Substantia nigra (tissue), 51 donors: ENCODE measurements at places on chromosomes 13 and 19.
A peak's percentile ranks its signal among the peaks of the same experiment; 100 is the strongest.

- DNase-seq: no peak
Measured at GRCh38 chr13:28340272-28340793, 154.6 kb downstream of the FLT1 start.

- DNase-seq: no peak
Measured at GRCh38 chr19:1655987-1656608, 3.7 kb upstream of the TCF3 start.

DNA sequence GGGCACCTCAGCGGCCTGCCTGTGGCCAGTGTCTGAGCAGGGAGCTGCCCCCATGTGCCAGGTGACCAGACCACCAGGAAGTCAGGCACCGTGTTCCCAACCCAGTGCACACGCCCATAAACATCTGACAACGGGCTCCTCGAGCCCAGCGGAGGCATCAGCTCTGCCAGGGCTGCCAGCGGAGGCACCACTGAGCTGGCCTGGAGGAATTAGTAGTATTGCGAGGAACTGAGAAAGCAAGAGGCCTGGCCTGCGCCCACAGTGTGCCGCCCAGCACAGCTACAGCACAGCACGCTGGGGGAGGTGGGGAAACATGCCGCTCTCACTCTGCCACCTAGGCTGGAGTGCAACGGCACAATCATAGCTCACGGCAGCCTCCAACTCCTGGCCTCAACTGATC lies 44.6 kb downstream of the ANKRD27 start:
- no peak for DNase-seq

- DNase-seq: no peak
Measured at GRCh38 chr13:99359528-99359927, 52.3 kb upstream of the GPR183 start.

- DNase-seq: no peak
Measured at GRCh38 chr13:79402074-79402635, 3.9 kb downstream of the RBM26 start.

- no peak for DNase-seq
Measured at GRCh38 chr13:108674346-108674745, 44.9 kb downstream of the MYO16 start.

- no peak for DNase-seq
Measured at GRCh38 chr19:32887572-32888215, 18.1 kb upstream of the SLC7A9 start.

GRCh38 chr13:61765181-61765742 lies 349.6 kb upstream of the PCDH20 start:
- no peak for DNase-seq

DNA sequence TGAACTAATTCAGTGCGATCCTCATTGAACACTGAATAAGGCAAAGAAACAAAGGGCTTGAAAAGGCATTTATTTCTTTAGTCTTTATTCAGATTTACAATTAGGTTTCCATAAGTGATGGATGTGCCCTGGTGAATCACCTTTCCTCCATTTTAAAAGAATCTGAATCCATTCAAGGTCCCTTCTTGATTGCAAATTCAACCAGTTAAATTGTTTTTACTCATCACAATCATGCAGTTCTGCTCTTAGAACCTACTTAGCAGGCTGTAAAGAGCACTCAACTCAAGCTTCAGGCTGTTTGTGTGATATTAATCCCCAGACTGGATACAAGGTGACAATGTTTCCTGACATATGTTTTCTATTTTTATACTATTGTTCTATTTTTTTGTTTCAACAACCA lies 321.0 kb downstream of the TBC1D4 start:
- DNase-seq: no peak

DNA sequence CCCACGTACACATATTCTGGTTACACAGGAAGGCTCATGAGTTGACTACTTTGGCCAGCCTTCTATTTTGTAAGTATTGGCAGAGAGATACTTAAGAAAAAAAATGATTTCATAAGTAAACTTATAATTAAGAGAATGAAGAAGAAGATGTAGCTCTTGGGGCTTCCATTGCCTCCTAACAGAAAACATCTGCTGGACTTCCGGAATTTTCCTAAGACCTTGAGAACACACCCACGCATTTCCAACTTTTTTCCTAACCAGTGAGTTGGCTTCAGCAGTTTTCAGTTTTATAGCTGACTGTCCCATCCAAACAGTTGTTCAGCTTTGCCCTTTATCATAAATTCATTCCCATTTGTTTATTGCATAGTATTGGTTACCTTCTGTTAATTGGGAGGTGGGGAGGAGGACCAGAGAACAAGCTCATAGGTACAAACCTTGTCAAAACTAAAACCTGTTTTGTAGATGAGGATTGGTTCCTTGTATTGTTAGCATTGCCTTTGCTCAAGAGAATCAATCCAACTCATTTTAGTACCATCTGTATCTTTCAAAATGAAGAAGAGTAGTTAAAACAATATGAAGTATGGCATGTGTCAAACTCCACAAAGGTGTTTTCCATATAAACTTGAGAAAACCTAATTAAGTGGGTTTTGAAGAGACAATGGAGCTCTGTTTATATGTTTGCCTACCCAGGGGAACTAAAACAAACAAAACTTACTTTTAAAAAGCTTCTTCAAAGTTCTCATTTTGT lies 93.9 kb downstream of the COL4A2 start:
- DNase-seq: no peak

- DNase-seq: no peak
Measured at GRCh38 chr13:26433776-26434175, 123.7 kb upstream of the WASF3 start.

DNA sequence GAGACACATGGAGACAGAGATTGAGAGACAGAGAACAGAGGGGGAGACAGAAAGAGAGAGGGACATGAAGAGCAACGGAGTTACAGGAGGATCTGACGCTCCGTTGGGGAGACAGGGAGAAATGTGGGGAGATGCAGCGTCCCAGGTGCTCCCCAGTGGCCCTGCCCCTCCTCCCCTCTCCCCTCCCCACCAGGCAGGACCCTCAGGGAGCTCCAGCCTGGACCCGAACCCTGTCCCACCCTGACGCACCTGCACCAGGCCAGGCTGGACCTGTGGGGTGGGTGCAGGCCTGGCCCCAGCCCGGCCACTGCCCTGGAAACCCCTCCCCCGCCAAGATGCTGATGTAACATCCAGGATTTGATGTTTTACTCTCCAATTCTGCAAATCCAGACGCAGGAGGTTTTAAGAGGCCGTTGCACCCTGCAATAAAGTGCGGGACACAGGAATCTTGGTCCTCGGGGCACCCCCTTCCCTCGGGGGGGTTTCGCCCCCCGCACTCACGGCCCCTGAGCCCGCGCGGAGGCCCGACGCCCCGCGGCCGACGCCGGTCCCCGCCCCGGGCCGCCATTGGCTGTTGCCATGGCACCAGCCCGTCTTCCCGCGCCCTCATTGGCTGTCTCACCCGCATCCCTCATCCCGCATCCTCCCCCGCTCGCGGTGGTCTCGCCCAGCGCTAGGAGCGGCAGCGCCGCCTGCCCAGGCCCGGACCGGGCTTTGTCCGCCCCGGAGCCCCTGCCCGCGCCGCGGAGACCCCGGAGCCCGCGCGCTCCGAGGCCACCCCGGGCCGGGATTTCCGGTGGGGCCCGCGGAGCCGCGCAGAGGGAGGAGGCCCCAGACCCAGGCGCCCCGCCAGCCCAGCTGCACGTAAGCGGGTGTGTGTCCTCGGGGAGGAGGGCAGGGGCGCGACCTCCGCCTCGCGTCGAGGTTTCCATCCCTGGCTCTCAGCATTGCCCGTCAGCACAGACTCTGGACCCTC lies at the start of gene APC2:
Gene APC2 (plus strand): TSS at position 655 of the 976 bp plus-strand sequence. CDS start 2,881 bp downstream, outside the sequence.
- DNase-seq: peak; percentile 53
